NCI-H510A treated with DMSO at 0.1 percent for 48 hours (cell line): ENCODE measurements at places on chromosomes 2 and 18.

GRCh38 chr18:25279133-25279532 is 72.8 kb downstream of the ZNF521 start:
- no peak for DNase-seq

DNA sequence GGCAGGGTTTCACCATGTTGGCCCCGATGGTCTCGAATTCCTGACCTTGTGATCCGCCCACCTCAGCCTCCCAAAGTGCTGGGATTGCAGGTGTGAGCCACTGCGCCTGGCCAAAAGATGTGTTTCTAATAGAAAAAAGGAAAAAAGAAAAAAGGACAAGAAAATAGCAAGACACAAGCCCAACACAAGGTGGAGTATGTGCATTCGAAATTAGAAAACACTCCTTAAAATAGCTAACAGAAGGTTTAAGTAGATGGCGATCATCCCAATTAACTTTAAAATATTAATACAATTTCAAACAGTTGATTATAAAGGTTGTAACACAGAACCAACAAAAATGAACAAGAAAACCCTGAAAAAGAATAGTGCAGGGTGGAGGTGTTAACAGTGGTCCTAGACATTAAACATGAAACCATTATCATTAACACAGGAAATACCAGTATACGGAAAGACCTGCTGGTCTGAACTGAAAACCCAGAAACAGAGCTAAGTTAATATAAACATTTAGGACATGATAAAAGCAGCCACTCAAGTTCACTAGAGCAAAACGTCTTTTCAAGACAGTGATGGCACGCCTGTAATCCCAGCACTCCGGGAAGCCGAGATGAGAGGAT is 57.9 kb downstream of the HDLBP start:
- DNase-seq, result no peak

DNA sequence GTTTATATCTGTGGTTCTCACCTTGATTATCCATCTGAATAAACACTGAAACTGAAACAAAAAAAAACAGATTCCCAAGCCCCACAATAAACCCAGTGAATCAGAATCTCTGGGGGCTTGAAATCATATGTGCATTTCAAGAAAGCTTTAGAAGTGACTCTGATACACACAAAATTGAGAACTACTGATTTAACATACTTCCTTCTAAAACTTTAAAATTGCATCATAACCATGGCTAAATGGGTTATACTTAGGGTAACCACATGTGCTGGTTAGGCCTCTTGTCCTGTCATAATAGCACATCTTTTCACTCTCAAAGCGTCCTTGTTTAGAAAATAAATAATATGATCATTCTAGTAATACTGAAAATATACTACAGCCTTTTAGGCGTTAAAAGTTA is 100.9 kb downstream of the ATAD2B start:
- no peak for DNase-seq

GRCh38 chr2:1497122-1497611 is 83.9 kb downstream of the TPO start:
- peak; percentile 2 for DNase-seq

GRCh38 chr2:240935103-240935876 is 29.2 kb downstream of the CROCC2 start:
- DNase-seq, result no peak

- no peak for DNase-seq
Measured at GRCh38 chr2:238754259-238754658, 93.6 kb upstream of the TWIST2 start.

DNA sequence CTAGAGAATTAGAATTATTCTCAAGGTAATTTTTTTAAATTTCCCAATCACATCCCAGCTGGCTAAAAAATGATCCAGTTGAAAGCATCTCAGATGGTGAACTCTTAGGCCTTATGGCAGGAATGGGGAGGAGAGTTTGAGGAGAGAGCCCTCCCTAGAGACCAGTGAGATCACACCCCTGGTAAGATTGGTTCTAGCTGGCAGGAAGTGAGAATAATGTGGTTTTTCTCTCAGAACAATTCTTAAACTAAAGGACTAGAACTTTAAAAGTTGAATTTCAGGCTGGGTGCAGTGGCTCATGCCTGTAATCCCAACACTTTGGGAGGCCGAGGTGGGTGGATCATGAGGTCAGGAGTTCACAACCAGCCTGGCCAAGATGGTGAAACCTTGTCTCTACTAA is 120.2 kb downstream of the MYO3B start:
- no peak for DNase-seq

DNA sequence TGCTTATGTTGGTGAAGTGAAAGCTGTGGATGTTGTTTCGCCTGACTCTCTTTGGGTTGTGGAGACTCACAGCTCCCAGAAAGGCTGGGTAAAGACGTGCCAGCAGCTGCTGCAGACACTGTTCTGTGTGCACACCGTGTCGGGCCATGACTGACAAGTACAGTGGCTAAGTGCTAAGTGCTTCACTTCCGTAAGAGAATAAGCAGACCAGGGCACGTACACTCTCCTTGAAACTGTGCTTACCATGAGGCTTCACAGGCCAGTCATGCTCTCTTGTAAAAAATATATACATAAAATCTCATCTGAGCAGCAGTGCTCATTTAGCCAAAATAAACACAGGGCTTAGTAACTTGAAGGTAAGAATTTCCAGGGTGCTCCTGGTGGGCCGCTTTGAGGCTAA is 86.0 kb downstream of the NRP2 start:
- DNase-seq, result peak; percentile 82

DNA sequence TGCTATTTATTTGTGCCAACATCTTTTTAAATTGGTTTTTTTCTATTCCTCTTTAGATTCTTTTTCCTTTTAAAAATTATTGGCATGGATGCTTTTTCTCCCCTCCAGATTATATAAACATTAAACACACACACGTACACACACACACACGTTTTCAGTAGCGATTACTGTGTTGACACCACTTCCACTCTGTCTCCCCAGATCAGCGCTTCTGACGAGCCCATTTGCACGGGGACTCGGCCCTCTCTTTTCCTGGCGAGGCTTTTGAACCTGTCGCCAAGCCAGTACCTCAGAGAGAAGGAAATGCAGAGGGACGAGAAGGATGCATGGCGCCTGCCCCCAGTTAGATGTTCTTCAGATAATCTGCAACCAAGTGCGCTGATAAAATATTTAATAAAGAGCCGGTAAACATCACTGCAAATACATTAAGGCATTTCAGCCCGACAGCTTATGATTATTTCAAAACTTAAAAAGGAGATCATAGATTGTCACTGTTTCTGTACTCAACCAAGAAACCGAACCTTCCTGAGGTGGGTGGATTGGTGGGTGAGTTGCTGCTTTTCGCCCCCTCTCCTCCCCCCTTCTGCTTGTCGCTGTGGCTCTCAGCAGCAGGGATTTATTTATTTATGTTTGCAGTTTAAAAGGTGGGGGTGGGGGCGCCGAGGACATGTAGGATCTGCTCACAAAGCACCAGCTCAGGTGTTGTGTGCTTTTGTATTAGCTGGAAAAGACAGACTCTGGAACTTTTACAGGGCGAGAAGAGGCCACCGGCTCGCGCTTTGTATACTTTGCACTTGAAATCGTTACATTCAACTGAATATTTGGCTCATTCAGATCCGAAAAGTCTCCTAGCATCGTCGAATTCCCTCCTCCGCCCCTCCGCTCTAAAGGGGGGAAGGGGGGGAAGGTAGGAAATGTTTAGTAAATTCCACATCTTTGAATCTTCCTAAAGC is 787 bp upstream of the TBR1 start:
- DNase-seq, result peak; percentile 22

GRCh38 chr2:18426174-18426573 is 134.3 kb downstream of the RDH14 start:
- no peak for DNase-seq

DNA sequence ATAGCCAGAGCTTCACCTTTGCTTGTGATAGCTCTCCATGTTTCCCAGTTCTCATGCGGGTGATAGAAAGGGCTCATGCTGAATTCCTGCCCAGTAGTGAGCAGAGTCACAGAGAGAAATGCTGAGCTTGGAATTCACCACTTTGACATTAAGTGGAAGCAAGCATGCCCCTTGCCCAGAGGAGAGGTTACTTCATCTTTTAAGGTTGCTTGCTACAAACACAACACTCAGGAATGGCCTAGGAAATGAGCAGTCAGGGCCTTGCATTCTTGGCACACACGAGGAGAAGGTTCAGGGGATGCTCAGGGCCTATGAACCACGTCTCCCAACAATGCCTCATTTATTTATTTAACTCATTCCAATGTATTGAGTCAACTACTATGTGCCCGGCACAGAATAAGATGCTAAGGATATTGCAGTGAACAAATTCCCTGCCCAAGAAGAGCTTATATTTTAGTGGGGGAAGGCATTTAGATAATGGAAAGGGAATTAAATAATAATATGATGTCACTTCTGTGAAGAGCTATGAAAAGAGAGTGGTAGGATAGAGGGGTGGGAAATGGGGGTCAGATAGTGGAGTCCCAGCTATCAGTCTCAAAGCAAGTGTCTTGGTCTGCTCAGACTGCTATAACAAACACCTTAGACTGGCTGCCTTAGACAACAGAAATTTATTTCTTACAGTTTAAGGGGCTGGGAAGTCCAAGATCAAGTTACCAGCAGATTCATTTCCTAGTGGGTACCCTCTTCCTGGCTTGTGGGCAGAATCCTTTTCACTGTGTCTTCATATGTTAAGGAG is 42.1 kb downstream of the DDX18 start:
- no peak for DNase-seq

DNA sequence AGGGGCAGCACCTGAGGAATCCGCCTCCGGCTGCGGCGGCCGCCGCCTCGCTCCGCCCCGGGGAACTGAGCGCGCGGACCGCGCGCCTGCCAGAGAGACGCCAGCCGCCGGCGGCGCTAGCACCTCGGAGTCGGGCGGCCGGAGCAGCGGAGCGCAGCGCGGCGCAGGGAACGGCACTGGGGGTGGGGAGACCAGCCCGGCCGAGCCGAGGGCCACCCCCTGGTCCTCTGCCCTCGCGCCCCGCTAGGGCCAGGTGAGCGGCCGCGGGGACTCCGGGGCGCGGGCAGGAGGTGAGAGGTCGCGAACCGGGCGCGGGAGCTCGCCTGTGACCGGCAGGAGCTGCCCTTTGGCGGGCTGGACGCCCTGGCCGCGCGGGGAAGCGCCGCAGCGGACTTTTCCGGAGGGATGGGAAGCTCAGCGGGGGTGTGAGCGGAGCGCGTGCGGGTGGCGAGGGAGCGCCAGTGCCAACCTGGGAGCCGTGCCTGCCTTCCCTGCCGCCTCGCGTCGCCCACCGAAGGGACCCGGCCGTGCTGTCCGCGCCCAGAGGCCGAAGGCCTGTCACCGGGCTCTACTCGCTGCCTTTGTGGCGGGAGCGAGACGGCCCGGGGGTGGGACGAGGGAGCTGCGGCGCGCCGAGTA is at the start of gene GREB1L:
TSS of gene GREB1L (plus strand) at position 92 of the 639 bp plus-strand sequence. CDS start 141,287 bp downstream, outside the sequence.
- DNase-seq, result no peak

GRCh38 chr2:53886406-53887280 is 26.9 kb upstream of the GPR75 start:
- DNase-seq, result no peak

- DNase-seq, result no peak
Measured at GRCh38 chr2:150732064-150732463, 244.6 kb upstream of the RND3 start.

- DNase-seq, result no peak
Measured at GRCh38 chr2:68251855-68252399, 405 bp downstream of the PPP3R1 start.

DNA sequence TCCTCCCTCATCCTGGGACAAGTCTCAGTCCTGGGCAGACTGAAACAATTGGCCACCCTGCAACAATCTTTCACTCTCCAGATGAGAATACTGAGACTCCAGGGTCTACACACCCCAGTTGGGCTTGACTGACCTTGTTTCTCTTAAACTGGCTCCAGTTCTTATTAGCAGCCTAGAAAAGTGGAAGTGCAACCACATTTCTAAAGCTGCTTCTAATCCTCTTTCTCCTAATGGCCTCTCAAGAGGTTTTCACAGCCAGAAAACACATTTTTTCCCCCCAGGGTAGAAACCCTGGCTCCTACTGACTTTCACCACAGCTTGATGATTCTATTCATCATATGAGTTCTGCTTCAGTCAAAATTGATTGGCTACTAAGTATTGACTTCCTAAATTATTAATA is 45.8 kb downstream of the SLC4A5 start:
- DNase-seq, result no peak

DNA sequence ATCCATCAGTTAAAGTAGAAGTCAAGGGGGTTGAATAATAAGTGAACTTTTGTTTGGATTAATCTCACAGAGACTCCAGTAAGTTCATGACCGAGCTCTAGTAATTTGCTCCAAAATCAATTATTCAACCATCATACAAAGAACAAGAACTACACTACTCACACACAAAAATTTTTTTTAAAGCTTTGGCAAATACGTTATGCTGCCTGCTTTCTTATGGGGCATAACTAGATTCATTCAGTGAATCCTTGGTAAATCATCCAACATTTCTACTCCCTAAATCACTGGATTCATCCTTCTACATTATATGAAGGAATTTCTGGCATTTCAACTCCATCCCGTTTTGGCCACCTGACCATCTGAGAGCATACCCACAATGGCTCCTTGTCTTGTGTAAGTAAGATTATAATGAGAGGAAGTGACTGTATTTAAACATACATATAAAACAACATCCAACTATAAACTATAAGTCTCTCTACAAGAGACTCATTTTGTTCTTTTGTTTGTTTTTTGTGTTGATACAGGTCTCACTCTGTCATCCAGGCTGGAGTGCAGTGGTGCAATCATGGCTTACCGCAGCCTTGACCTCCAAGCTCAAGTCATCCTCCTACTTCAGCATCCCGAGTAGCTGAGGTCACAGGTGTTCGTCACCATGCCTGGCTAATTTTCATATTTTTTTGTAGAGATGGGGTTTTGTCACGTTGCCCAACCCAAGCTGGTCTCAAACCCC is 144.2 kb upstream of the LRRTM4 start:
- no peak for DNase-seq

- DNase-seq, result no peak
Measured at GRCh38 chr2:14417551-14417950, 215.0 kb upstream of the LRATD1 start.

DNA sequence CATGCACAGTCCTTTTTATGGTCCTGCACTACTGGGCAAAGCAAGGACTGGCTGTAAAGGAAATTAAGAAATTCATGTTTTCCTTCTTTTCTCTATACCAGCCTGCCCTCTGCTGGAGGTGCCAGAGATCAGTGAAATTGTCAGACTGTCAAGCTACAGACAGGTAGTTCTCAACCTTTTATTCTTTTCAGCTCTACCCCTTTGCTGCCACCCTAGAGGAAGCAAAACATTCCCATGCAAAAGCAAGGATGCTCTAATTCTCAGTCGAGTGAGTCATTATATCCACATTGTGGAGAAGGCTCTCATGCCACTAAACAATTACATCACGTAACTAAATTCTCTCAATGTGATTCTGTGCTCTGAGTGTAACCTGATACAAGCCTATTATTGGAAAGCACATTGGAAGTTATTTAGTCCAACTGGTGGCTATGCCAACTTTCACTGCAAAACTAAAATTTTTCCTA is 25.0 kb upstream of the RAPGEF4 start:
- peak; percentile 96 for DNase-seq

DNA sequence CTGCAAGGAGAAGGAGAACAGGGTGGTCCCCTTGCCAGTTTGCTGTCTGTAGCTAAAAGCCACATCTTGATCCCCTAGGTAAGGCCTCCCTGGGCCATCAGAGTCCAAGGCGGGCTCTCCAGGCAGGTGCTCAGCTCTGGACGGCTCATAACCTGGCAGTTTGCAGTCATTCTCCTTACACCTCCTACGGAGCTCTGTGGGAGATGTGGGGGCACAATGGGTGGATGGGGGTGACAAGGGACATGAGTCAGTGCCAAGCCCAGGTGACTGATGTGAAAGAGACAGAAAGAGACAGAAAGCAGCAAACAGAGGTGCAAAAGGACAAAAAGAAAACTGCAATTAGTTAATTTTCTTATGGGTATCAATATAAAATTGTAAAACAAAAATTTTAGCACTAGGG is 120.6 kb upstream of the ZBTB14 start:
- DNase-seq, result no peak
